ENCODE measurements at places on chromosomes 1 and 21.

DNA sequence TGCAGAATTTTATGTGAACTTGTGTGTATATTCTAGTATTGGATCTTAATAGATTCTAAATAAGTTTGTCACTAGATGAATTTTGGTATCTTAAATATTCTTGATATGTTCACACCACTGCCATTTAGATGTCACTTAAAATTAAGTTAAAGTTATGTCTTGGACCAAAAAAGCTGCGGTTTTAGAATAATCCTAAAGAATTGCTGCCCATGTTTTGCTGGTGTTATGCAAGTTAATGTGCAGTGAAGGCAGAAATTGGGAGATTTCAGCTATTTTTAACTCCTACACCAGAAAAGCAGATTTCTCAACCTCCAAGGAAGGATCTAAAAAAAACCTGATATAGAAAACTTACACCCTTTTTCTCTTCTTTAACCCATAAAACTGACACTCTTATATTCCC is 757 bp downstream of the ACADM start:
- DNase-seq: peak; percentile 54

- DNase-seq: no peak
Observed at GRCh38 chr1:202433155-202434043, 84.9 kb downstream of the PPP1R12B start.

GRCh38 chr1:231899713-231900435 is 273.3 kb downstream of the DISC1 start:
- no peak for DNase-seq

DNA sequence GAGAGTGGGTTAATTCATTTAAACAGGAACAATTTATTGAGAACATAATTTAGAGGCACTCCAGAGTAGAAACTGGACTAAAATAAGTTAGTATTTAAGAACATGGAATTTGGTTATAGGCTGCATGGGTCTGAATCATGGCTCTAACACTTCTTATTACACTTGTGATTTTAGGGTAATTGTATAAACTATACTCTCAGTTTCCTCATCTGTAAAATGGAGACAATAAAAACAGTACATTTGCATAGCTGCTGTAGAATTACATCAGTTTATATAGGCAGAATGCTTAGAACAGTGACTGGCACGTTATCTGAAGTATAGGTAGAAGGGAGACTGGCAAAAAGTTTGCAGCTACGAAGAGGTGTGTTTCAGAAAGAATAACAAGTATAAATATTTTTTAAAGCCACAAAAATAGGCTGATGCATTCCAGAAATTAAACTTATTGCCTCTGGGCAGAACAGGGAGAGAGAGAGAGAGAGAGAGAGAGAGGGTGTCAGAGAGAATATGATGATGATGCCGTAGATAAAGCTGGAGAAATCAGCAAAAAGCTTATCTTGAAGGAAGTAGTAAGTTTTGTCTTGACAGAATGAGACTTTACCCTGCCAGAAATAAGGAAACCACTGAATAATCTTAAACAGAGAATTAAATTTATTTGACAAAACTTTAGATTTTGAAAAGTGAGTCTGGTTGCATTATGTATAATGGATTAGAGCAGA is 8.1 kb upstream of the OR6K3 start:
- DNase-seq: no peak

- no peak for DNase-seq
Observed at GRCh38 chr1:116457946-116458604, 85.0 kb downstream of the ATP1A1 start.

- peak; percentile 8 for DNase-seq
Observed at GRCh38 chr1:54331091-54331772, 75.0 kb downstream of the SSBP3 start.

DNA sequence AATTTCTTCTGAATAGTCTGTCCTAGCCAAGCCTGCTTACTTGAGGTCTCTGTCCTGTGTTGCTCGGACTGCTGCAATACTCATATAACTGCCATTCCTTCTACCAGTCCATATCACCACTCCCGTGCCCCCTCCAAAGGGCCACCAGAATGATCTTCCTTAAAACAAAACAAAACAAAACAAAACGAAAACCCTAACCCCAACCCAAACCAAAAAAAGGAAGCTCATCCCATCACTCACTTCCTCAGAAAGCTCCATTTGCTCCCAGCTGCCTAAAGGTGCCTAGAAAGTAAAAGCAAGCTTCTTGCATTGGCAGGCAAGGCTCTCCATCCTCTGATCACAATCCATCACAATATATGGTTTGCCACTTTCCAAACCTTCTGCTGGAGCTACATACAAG is 20.3 kb downstream of the USP24 start:
- no peak for DNase-seq

- DNase-seq: no peak
Observed at GRCh38 chr1:5889462-5889861, 102.8 kb downstream of the NPHP4 start.

DNA sequence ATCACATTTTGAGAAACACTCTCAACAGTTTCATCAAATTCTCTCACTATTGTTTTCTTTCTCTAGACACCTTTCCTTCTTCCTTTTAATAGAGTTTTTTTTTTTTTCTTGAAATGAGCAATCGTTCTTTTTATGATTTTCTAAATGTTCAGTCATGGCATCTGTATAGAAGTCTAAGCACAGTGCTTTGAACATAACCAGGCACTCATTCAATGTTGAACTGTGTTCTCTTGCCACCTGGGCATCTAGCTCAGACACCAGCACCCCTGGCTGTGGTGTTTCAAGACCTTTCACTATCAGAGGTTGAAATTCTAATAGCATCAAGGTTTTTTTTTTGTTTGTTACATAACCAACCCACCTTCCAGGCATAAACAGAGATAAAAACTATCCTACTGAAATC is 96.6 kb downstream of the DNM3 start:
- no peak for DNase-seq

DNA sequence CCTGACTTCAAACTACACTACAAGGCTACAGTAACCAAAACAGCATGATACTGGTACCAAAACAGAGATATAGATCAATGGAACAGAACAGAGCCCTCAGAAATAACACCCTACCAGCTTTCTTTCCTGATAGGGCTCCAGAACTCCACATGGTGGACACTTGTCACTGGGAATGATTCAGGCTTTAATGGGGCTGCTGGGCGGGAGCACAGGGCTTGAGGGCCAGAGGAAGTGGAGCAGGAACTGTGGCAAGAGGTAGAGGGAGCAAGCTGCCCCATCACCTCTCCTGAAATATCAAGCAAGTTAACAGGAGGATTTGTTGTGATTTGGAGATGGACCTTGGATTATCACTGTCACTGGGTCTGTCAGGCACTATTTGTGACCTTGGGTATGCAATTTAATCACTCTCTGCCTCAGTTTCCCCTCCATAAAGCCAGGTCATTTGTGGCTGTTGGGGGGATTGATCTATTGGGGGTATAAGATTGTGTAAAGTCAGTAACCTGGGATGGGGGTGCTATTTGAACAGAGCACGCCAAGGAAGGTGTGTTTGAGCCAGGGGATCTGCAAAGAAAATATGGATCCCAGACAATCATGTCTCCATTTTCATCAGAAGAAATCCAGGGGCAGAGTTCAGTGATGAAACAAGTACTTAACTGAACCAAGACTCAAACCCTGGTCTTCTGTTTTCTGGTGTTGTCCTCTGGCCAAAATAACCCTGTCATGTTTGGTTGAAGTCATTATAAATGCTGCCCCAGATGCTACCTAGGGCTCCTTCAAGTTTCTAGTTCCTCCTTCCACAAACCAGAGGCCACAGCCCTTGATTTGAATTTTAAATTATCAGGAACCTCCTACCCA is 25.2 kb downstream of the ETS2 start:
- DNase-seq: peak; percentile 21

DNA sequence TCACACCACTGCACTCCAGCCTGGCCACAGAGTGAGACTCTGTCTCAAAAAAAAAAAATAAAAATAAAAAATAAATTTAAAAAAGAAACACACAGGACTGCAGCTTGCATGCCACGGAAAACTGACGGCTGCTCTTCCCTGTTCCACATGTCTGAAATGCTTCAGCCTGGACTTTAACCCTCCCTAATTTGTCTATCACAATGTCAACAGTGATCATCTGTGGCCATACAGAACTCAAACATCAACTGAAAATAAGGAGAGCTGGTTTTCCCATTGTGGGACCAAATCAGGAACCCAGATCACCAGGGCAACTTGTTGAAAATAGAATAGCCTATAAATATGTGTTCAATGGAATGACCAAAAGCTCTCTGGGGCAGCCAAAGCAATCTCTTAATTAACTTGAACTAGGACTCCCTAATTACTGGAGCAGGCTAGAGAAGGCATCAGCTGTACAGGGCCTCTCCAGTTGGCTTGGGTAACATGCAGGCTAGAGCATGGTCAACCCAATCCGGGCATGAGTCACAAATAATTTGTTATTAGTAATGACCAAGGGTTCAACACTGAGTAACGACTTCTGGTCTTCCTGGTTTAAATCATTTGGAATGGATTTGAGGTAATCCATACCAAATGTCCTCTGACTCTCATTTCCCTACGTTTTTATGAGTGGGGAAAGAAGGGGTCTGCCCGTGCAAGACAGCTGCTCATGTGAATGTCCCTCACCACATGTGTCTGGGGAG is 62.7 kb upstream of the KAZN start:
- DNase-seq: no peak

GRCh38 chr21:45251635-45252447 is 35.9 kb downstream of the POFUT2 start:
- no peak for DNase-seq

GRCh38 chr1:226709953-226710352 is 29.1 kb downstream of the ITPKB start:
- no peak for DNase-seq

DNA sequence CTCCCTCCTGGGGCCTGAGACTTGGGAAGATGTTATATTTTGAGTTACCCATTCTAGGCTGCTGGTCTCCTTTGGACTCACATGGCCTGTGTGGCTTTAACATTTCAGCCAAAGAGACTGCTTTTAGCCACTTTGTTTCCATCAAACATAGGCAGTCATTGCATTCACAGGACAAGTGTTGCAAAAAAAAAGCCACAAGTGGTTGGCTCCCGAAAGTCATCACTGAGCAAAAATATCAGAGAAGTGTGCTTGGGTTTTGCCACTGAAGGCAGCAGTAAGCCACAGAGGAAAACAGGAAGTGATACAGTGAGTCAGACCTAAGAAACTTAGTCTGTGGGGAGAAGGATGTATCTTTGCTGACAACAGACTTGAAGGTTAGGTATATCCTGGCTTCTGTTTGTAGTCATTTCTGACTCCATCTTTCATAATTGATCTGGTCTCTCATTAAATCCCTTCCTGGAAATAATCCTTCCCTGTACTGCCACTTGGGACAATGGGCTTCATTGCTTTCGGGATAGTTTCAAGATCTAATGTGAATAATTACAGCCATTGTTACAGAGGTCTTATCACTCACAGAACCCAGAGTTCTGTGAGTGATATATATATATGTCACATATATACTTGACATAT is 80.9 kb downstream of the COLGALT2 start:
- DNase-seq: peak; percentile 94

GRCh38 chr1:182259229-182259872 is 132.2 kb downstream of the GLUL start:
- DNase-seq: peak; percentile 83

GRCh38 chr1:175128523-175128922 is 60.9 kb downstream of the TNN start:
- DNase-seq: no peak

- no peak for DNase-seq
Observed at GRCh38 chr1:188281921-188282320, 1453.2 kb downstream of the PLA2G4A start.

DNA sequence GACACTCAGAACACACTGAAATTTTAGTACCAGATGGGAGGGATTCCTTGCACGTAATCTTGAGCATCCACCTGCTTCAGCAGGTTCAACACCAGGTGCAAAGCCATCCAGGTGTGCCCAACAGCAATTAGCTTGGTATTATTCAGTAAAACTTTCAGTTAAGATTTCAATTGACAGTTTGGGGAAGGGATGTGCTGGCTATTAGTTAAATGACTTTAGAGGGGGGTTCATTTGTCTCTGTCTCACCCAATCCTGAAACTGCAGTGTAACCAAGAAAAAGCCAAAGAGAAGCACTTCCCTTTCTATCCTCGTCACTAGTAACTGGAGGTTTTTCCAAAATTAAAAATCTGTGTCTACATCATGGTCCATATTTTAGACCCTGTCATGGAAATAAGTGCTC is 90.9 kb downstream of the PIK3R3 start:
- DNase-seq: no peak

DNA sequence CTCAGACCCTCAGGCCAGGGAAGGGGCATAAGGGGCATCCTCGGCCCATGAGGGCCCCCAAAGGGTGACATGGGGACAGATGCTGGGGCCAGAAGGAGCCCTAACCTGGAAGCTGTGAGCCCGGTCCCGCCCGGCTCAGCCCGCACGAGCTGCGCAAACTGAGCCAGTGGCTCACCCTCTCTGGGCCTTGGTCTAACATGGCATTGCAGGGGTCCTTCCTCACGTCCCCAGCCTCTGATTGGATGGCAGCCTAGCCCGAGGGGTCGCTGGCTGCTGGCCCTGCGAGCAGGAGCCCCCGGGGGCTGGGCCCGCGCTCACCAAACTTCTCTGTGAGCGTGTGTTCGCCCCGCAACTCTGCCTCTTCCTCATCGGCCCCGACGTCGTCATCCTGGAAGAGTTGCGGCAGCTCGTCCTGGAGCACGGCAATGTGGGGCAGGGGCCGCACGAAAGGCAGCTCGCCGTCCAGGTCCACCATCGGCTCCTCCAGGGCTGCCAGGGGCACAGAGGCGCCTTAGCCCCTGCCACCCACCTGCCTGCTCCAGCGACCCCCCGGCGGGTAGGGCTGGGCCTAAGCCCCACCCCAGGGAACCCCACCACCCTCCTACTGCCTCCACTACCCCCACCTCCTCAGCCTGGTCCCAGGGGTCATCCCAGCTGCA is 54.4 kb downstream of the ARHGEF16 start:
- DNase-seq: no peak

GRCh38 chr1:82472489-82473131 is 671.9 kb downstream of the ADGRL2 start:
- DNase-seq: no peak

- no peak for DNase-seq
Observed at GRCh38 chr1:185996211-185996610, 262.0 kb downstream of the HMCN1 start.

DNA sequence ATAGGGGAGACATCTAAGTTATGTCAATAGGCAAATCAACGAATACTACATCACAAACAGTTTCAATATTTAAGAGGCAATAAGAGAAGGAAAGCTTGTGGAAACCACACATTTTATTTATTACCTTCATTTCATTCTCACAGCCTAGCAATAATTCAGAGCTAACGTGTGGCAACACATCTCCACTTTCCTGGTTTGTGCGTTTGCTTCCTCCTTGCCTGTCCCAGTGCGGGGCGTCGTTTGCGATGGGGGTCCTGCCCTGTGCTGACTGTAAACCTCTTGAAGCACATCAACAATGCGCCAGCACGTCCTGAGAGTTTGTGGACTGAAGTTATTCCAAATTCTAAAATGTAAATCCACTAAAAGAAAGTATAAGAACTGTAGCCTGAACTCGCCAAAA is 14.4 kb upstream of the VPS26C start:
- DNase-seq: no peak

DNA sequence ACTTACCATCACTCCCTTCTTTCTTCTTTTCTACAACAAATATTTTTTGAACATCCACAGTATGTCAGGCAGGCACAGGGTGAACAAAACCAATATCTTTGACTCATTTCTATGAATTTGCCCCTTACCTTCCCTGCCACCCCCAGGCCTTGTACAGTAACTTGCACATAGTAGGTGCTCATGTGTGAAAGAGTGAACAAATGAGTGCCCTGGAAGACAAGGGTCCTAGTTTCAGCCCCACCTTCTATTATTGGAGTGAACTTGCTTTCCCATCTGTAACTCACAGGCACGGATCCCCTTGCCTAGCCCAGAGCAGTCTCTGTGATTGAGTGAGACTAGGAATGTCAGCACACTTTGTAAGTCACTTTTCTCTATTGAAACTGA is 12.8 kb downstream of the ZDHHC18 start:
- DNase-seq: no peak
